Cerebellar nuclear complex (tissue), 1 donor: ENCODE measurements at places on chromosomes 1 and 21.

GRCh38 chr21:39313042-39313570, 326 bp downstream of the BRWD1 start:
- no peak for DNase-seq

- no peak for DNase-seq
Measured at GRCh38 chr1:228494970-228495853, 8.0 kb downstream of the RNF187 start.

DNA sequence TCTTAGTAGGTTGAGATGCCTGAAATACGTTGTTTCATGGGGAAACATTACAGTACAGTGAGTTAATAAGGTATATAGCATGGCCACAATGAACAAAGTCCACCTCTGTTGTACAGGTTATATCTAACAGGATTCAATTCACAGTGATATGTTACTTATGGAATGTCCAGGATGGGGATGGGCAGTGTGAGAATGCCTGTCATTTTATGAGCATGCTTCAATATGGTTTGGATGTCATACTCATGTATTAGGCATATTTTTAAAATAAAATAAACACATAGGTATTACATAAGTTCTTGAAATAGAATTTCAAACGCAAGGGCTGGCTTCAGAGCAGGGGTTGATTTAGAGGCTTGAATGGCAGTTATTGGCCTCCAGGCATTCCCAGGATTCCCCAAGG, 6.1 kb upstream of the PHLDA3 start:
- DNase-seq = no peak

DNA sequence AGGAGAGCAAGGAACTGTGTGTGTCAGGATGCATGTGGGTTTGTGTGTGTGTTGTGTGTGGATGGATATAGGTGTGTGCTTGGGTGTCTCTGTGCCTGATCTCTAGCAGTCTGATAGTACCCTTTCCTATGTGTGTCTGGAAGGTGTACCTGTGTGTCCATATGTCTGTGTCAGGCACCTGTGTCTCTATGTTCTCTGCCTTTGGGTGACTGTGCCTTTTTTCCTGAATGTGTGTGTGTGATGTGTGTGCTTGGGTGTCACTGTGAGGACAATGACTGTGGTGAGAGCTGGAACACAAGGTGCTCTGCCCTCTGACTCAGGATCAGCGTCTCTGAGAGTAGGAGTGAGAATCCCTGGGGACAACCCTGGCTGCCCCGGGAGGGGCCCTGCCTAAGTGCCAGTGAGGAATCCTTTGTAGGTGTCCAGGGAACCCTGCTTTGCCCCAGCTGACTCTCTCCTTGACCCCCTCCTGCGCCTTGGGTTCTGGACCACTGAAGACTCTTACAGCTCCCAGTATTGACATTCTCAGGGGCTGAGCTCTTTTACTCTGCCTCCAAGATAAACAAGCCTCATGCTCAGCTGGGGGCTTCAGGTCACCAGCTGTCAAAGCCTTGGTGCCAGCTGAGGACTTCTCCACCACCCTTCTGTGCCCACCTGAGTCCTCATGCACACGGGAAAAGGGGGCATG, 735 bp upstream of the EFNA3 start:
- DNase-seq = no peak

- DNase-seq = no peak
Measured at GRCh38 chr1:74517599-74518051, 5.2 kb upstream of the LRRC53 start.

- DNase-seq = no peak
Measured at GRCh38 chr1:87880764-87881163, 552.1 kb downstream of the LMO4 start.

DNA sequence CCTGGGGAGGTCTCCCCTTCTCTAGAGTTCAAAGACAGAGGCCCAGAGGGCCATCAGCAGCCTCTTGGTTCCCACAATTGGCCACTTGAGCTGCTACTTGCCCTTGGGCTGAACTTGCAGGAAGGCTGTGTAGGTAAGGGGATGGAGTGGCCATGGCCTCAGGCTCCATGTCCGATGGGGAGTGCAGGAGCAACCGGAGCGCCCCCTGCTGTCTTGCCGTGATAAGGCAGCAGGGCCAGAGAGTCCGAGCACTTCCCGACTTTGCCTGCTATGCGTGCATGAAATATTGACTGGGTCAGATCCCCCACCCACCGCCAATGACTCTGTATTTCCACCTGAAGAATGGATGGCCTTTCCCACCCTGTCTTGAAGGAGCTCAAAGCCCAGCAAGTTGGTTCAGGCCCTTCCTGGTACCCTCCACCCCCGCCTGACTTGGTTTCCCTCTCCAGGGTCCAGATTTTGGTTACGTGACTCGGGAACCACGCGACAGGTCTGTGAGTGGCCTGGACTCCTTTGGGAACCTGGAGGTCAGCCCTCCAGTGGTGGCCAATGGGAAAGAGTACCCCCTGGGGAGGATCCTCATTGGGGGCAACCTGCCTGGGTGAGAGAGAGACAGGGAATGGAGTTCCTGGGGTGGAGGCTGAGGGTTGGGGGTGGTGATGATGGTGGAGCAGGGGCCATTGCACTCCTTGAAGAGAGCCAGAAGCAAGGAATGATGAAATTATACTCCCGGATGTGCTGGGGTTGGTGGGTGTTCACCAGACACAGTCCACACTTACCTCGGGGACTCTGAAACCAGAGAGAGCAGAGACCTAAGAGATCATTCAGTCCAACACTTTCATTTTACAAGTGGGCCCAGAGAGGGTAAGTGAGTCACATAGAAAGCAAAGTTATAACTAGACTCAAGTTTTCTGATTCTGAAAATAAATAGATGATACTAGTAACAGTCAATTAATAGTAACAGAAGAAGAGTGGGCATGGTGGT, 25.6 kb downstream of the PADI3 start:
- DNase-seq = no peak

DNA sequence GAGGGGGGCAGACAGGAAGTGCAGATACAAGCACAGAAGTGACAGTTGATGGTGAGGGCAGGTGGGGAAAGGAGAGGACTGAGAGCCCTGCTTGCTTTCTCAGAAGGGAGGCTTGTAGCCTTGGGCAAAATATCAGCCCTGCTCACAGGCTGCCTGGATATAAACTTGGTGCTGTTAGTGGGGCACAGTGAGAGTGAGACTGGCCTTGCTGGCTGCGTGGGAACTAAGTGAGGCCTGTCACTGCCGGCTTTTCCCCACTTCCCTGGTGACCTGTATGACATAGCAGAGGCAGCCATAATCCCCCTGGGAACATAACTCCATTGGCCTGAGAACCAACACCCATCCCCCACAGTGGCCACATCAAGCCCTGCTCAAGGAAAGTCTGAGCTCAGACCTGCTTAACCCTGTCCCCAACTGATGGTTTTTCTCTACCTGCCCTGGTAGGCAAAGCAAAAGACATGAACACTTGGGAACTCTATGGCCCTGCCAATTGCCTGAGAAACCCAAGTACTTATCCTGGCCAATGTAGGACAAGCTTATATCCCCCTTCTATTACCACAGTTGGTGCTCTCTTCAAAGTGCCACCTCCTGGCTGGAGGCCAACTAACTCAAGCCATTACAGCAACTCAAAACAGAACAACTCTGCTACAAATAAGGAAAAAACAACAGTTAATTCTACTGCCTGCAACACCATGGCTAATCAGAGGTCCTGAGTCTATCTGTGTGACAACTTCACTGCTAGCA, 472.7 kb downstream of the PLPP3 start:
- no peak for DNase-seq

DNA sequence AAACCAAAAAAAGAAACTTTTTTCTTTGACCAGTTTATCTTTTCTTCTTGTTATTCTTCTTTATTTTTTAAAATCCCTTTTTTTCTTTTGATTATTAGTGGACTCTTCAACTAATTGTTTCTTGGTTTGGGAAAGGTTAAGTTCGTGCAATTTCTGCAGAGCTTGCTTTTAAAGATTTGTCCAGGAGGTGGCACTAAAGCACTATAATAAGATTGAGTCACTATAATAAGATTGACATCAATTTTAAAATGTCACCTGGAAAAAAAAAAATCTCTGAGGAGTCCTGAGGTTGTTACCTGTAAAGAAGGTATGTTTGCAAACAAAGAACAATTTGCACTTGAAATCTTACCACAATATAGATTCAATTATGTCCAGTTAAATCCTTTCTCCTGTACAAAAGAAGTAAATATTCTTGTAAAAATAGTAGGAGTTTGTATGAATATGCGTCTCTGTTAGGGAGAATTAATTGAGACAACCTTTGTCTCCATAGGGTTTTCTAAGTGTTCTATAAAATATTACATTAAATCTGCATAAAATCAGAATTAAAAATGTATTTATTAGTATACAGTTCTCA, 166.7 kb downstream of the ADGRL4 start:
- no peak for DNase-seq

DNA sequence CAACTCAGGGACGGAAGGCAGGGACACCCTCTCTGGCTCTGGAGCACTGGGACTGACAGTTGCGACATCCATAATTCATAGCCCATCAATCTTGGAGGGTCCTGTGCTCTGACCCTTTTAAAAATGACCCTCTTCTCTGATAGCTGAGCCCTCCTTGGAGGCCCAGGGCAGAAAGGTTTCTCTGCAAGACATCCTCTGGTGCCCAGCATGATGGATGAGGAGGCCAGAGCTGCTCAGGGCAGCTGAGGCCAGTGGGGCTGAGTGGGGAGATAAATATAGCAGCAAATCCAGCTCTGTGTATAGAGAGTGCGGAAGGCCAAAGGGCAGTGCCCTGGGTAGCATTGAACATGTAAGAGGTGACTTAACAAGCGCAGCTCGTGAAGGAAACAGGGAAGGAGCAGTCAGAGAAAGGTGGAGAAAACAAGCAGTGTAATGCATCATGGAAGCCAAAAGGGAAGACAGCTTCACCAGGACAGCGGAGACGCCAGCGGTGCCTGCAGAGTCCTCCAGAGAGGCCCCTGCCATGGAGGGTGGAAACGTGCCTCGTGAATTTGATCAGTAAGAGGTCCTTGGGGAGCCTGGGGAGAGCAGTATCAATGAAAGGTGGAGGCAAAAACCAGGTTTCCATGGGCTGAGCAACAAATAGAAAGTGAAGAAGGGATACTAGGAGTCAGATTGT, 50.4 kb upstream of the FMOD start:
- no peak for DNase-seq

DNA sequence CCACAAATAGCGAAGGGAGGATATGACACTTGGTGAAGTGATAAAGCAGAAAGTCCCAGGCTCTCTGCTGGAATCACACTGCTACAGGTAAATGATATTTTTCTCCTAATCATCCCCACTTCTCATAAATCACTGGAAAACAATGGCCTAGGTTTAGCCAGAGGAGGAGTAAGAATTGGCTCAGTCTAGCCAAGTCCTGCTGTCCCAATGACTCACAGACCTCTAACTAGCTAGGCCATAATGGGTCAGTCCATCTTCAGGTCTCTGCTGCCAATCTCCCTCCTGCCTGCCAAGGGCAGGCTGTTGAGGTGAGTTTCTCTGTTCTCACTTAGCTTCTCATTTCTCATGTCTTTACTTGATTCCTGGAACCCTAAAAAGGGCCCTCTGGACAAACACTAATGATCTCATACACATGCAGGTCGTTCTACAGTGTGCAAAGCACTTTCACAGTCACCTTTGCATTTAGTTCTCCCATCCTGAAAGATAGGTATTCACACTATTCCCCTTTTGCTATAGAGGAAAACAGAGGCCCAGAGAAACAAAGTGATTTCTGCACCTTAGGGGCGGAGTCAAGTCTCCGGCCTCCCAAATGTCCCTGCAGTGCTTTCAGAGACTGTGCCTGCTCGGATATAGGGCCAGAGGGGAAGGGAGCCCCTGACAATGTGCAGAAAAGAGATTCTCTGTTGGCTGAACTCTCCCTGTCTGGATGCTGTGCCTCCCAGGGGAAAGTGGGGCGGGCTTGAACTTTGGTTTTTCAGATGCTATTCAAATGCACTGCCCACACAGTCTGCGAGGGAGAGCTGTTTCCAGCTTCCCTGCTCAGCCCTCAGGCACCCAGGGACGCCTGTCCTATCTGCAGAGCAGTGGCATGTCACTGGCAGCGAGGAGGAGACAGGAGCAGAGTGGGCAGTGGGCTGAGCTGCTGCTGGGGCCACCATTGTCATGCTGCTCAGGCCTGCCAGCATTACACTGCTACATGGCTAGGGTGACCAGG, 3.9 kb upstream of the CDK18 start:
- DNase-seq = no peak

- no peak for DNase-seq
Measured at GRCh38 chr1:28229996-28230395, 2.8 kb downstream of the DNAJC8 start.

- no peak for DNase-seq
Measured at GRCh38 chr21:42310411-42311001, 4.7 kb downstream of the TFF3 start.

DNA sequence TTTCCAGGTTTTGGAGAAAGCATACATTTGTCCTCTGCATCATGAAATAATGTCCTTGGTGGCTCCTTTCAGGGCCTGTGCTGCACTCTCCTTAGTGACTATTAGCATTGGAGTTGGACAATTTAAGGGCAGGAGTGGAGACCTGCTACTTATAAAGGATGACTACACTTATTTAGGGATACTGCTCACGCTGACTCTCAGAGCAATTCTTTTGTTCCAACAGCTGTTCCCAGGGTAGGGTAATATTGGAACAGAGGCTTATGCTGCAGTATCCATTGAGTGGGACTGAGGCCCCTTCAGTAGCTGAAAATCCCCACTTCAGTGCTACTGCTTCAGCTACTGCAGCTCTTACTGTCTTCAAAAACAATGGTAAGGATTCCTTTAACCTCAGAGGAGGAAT, 84.6 kb downstream of the GPR88 start:
- DNase-seq = no peak

- DNase-seq = no peak
Measured at GRCh38 chr1:97379387-97380075, 541.3 kb downstream of the DPYD start.

DNA sequence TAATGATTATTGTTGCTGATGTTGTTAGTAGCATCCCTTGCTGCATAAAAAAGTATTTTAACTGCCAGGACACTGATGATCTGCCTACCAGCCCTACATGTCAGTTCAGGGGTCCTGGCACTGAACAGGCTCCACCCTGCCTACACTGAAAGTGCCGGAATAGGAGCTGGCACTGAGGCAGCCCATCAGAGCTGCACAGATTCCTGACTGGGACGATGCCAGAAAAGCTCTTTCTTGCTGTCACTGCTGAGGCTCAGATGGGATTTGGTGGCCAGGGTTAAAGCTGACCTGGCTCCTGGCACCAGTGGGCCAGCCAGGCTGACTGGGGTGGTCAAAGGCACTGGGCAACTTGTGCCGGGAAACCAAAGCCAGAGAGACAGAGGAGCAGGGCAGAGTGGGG, 6.2 kb upstream of the DISP3 start:
- no peak for DNase-seq

GRCh38 chr1:67948151-67949080, 102.0 kb downstream of the DIRAS3 start:
- DNase-seq = no peak

GRCh38 chr1:116950517-116951199, 40.9 kb downstream of the PTGFRN start:
- no peak for DNase-seq
